ENCODE measurements at places on chromosomes 12 and 14. TPM values are rescaled to one million over a fixed set of nuclear protein-coding genes. Genes with fewer than 3 reads are reported as not detected.

The MYO1H gene
- total RNA-seq: not detected

The KRT79 gene
- total RNA-seq: not detected

The CLEC14A gene
- 7.7 TPM for total RNA-seq

The DHRS2 gene
- not detected for total RNA-seq

The INSM2 gene
- total RNA-seq: not detected

The CDKL1 gene
- 14.2 TPM for total RNA-seq

The GPX2 gene
- total RNA-seq: not detected

The TAS2R13 gene
- 1.8 TPM for total RNA-seq

The BIN2 gene
- not detected for total RNA-seq

The OAS2 gene
- 26.6 TPM for total RNA-seq

The NPAS3 gene
- 1.3 TPM for total RNA-seq

All from hair follicle dermal papilla cell (primary cell).